ENCODE measurements at places on chromosomes 6 and 20.

- DNase-seq: no peak
Observed at GRCh38 chr6:57262488-57262887, 40.4 kb upstream of the RAB23 start.

DNA sequence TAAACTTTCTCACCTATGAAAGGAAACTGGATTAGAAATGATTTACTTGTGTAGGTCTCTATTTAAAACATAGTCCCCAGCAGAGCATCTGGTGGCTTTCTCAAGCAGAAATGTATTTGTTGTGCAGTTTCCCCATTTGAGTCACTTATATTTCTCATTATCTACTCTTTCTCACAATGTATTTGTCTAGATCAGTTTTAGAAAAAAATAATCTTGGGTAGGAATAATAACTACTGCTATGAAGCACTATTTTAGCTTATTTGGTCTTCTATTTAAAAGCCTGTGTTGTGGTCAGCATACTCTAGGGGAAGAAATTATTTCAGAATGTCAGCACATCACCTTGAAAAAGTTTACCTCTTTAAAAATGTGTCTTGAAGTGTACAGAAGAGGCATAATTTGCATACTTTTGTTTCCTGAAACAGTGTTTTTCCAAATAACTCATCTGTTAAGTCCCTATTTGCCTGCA is 60.9 kb upstream of the PRL start:
- DNase-seq: no peak

DNA sequence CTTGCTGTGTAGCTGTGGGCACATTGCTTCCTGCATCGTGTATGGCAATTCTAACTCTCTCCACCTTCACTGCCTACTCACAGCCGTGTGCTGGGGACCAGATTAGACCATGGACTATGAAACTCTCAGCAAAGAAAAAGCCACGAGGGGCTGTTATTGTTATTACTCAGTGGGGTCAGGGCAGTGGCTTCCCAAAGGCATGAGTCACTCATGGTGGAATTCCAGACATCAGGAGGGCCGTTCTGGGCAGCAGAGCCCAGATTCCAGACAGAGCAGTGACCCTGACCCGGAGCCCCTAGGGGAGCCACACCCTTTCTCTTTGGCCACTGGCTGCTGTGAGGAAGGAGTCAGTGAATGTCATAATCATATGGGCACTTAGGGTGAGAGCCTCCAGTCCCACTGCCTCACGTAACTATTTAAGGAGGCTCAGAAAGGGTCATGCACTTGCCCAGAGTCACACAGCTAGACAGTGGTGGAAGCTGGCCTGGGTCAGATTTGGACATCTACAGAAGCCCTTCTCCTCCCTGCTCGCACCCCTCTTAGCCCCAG is 22.2 kb upstream of the CCN5 start:
- DNase-seq: peak; percentile 99

- no peak for DNase-seq
Observed at GRCh38 chr6:127949251-127949650, 48.4 kb upstream of the THEMIS start.

GRCh38 chr6:7229376-7230326 is 83.3 kb downstream of the SSR1 start:
- DNase-seq: no peak

- DNase-seq: no peak
Observed at GRCh38 chr20:9949563-9949962, 85.2 kb upstream of the ANKEF1 start.

DNA sequence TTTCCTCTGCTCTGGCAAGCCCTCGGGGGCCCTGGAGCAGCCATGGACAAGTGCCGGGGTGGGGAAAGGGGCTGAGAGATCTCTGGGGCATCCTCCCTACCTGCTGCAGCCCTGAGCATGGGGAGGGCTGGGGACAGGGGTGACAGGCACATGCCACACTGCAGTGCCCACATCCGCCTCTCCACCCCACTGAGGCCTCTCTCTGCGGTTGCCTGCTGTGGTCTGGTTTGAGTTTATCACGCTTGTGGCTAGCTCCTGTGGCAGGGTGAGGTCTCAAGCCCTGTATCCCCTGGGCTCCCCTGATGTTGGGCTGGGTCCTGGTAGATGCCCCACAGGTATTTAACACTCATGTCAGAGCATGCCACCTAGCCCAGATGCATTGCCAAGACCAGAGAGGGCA is 52.9 kb upstream of the MLN start:
- DNase-seq: no peak

- DNase-seq: no peak
Observed at GRCh38 chr6:39193201-39193791, 36.0 kb downstream of the KCNK5 start.

All from stromal cell of bone marrow (primary cell).